NB4 (cell line): ENCODE measurements at places on chromosomes 7 and 10.

GRCh38 chr7:158228986-158229385, 358.6 kb downstream of the PTPRN2 start:
- peak; percentile 47 for DNase-seq

DNA sequence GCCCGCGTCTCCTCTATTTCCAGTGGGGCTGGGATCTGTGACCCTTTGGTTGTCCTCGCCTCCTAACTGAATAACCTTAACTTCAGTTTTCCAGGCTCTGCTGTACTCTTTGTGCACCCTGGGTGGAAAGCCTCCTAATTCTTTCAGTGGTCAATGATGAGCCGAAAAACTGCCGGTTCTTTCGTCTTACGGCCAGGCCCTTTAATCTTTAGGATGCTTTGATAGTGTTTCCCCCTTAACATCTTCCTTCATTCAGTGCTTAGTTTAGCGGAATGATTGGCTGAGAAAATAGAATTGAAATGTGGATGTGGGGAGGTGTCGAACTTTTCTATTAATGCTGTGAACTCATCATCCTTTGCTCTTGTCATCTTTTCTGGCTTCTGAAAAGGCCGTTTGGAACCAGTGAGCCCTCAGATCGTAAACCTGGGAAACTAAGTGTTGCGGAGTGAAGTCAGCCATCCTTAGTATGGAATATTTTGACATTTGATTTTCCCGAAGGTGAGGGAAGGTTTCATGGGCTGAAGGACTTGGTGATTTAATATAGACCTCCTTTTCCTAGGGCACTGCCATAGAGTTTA, 847 bp downstream of the GARS1 start:
- no peak for DNase-seq

DNA sequence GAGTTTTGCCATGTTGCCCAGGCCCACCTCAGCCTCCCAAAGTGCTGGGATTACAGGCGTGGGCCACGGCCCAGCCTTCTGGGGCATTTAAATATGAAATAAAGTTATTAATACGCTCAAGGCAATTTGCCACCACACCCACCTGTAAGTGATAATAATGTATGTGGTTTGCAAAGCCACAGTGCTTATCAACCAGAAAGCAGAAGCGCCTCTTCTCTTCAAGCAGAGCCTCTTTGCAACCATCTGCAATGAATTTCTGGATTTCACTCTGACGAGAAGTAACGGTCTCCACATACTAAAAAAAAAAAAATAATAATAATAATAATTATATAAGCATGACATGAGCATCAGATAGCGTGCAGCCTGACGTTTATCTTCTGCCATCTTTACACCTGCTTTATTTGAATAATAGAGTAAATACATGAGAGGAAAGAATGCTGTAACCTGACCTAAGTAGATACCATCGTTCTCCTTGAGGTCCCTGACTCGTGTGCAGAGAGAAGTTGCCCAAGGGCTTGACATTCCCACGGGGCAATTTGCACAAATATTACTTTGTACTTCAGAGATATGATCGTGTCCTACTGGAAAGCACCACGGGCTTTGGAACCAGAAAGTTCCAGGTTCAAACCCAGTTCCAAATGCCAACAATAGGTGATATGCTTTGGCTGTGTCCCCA, 34.0 kb downstream of the BRI3 start:
- DNase-seq = no peak

- no peak for DNase-seq
Measured at GRCh38 chr7:23191022-23191421, 9.2 kb downstream of the NUP42 start.

GRCh38 chr10:9228771-9229170, 1174.3 kb downstream of the GATA3 start:
- DNase-seq = no peak

DNA sequence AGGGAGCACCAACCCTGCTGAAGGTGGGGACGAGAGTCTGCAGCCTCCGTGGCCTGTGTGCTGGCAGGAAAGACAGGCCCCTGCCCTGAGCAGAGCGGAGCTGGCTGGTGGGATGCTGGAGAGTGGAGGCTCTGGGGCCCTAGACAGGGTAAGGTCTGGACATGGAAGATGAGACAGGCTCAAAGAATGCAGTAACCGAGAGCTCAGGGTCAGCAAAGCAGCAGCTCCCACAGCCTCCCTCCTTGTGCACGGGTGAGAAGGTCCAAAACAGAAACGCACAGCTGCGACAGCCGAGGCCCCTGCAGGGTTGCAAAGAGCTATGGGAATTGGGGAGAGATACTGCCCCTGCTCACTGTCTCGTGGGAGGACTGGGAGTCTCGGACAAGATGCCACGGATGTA, 80.5 kb downstream of the TNS3 start:
- DNase-seq = no peak

- DNase-seq = no peak
Measured at GRCh38 chr7:99314504-99314903, 11.2 kb upstream of the ARPC1A start.

- no peak for DNase-seq
Measured at GRCh38 chr10:44394696-44395381, 9.9 kb upstream of the CXCL12 start.

GRCh38 chr7:150823043-150823442, 22.5 kb downstream of the TMEM176A start:
- no peak for DNase-seq

DNA sequence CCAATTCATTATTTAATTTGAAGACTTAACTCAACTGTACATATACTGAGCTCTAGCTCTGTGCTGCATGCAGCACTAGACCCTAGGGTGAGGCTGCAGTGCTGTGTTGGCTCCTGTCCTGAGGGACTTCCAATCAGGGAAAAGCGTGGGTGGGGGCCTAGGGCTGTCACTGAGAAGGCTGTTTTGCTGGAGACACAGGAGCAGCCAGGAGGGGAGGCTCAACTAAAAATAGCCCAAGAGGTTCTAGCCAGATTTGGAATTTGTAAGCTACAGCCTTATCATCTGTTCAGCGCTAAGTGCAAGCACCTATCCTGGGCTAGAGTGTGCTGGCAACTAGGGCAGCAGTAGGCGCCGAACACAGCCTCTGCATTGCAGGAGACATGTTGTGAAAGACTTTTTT, 121.1 kb downstream of the VWC2 start:
- DNase-seq = no peak

DNA sequence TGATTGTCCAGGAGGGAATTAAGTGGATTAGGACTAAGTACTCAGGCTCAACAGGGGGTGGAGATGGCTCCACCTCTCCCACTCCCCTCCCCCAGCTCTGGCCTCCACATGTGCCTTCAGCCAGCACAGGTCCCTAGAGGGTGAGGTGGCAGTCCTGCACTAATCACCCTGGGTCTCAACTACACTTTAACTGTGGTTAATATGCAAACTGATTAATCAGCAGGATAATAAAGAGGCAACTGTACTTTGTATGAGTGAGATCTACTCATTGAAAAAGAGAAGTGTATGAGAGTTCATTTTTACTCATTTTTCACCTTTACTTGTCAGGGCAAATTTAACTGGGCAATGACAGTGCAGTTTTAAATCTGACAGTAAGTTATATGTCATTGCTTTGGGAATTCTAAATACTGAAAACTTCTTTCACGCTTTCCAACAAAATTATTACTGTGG, 223.8 kb upstream of the CCDC6 start:
- DNase-seq = peak; percentile 5

GRCh38 chr7:67950321-67951083, 953.9 kb downstream of the TYW1 start:
- DNase-seq = peak; percentile 42

DNA sequence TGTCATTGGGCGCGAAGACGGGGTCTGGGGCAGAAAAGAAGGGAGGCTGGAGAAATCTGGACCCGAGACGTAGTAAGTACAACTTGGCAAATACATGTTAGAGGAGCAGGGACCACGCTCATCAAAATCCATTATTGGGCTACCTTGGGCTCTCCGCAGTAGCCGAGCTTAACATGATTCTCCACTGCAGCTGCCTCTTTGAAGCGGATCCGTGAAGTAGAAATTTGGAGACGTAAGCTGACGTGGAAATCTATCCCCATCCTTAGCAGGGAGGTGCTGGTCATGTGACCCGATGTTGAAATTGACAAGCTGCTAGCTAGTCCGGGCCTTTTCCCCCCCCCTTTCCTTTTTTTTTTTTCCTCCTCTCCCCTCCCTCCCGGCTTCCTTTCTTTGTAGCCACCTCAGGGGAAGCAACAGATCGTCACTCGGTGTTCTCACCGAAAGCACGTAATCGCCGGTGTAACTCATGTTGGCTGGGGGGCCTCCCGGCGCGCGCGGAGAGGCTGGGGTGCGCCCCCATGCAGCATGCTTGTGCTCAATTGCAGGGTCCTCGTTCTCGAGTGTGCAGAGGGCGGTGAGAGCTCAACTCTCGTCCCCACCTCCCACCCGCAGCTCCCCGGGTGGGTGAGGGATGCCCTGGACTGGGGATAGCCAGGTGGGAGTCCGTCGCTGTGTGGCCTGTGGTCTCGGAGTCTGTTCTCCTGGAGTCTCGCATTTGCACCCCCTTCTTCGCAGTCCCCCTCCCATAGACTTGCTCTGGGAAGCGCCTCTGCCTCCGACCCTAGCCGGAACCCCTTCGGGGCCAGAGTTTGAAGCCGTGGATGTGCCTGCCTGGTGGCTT, at the start of gene HOXA11:
HOXA11 (minus strand) TSS at position 220 of the 841 bp plus-strand sequence; CDS start at position 132, 88 bp downstream.
- peak; percentile 94 for DNase-seq

DNA sequence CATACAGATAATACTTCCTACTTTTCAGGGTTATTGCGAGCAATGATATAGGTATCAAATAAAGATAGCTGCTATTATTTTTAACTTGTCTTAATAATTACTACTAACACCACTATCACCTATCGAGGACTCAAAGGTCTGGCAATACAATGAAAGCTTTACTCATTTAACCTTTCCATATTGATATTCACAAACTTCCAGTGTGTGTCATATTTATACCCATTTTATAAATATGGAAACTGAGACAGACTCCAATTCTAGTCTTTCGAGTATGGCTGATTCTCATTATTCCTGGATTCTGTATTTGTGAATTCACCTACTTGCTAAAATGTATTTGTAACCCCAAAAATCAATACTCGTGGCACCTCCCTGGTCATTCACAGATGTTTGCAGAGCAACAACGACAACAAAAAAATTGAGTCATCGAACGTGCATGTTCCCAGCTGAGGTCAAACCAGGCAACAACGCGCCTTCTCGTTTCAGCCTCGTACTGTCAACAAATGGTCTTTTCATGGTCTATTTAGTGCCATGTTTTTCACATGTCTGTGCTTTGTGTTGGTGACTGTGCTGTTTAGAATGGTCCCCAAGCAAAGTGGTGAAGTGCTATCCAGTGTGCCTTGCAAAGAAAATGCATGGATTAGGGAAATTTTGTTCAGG, 51.7 kb downstream of the SMURF1 start:
- no peak for DNase-seq

DNA sequence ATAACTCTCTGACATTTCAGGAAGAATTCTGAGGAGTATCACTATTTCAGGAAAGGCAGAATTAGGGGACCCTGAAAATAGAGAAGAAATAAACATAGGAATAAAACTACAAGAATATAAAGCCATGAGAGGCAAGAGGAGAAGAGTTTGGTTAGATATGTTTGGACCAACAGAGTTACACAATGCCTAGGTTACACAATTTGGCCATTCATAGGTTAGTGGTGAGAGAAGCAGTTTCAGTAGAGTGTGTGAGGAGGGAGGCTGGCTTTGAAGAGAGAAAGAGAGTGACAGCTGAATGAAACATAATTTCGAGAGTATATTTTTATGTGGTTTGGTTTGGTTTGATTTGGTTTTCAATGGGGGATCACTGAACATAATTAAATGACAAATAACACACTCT, 783.2 kb upstream of the LRRN3 start:
- DNase-seq = peak; percentile 25

DNA sequence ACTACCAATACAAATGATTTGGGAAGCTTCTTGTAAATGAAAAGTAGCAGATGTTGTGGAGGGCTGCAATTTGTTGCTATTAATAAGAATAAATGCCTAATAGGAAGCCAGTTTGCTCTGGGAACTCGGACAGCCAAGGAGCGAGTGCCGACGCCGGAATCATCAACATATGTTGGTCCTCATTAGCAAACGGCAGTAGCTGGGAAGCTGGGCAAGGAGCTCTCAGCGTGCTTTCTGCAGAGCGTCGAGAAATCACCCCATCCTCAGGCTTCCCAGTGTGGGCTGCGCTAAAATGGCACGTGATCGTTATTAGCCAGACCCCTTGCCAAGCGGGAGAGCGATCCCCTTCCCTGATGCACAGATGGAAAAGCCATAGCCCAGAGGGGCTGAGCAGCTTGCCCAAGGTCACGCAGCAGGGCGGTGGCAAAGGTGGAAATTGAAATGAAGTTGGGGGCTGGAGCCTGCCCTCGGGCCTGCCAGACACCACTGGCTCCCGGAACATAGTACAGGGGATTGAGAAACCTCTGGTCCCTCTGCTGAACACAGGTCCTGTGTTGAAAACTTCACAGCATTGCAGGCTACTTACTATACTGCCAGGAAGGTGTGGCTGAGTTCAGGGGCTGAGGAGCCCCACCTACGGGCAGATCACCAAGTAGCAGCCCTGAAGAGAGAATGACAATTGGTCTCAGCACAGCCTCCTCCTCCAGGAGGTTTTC, 326.9 kb downstream of the PLXNA4 start:
- DNase-seq = peak; percentile 25

GRCh38 chr10:60434418-60435046, 44.9 kb upstream of the ANK3 start:
- peak; percentile 51 for DNase-seq

DNA sequence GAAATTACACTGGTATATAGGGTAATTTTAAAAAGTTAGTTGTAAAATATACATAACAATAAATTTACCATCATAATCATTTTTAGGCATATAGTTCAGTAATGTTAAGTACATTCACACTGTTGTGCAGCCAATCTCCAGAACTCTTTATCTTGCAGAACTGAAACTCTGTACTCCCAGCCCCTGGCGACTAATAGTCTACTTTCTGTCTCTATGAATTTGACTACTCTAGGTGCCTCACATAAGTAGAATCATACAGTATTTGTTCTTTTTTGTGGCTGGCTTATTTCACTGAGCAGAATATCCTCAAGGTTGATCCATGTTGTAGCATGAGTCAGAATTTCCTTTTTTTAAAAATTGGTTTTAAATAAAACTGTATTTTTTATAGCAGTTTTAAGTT, 41.4 kb downstream of the NRF1 start:
- DNase-seq = no peak

GRCh38 chr7:123367031-123367430, 167.3 kb upstream of the SLC13A1 start:
- DNase-seq = no peak

DNA sequence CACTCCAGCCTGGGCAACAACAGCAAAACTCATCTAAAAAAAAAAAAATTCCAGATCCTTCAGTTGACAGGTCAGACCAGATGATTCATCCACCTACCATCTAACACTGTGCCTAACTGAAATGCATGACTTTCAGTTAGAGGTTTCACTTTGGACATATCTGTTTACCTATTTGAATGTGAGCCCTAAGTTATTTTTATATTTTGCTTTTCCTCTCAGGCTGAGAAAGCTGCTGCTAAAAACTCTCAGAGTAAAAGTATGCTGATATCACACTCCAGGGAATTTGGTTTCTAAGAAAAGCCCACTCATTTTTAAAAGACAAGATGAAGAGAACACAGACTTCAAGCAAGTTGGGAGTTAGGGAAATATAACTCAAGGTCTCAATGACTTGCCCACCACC, 126.0 kb downstream of the SGMS1 start:
- DNase-seq = no peak

- no peak for DNase-seq
Measured at GRCh38 chr10:111392159-111392558, 315.3 kb downstream of the ADRA2A start.
